MCF 10A (cell line): ENCODE measurements at places on chromosomes 3 and 15.

DNA sequence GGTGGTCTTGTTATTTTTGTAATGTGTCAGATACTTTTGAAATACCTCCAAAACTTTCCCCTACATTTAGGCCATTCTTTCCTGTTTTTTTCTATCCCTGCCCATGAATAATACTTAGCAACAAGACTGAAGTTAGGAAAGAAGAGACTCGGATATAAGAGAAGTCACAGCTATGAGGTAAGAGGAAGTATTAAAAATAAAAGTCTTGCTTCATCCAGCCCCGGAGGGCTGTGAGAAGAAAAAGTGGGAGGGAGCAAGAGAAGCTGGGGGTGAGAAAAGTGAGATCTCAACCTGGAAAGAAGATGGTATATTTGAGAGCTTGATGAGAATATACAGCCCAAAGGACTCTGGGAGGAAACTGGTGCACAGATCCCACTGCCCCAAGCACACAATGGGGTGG is 213.5 kb upstream of the CDIN1 start:
- peak; percentile 29 for DNase-seq

DNA sequence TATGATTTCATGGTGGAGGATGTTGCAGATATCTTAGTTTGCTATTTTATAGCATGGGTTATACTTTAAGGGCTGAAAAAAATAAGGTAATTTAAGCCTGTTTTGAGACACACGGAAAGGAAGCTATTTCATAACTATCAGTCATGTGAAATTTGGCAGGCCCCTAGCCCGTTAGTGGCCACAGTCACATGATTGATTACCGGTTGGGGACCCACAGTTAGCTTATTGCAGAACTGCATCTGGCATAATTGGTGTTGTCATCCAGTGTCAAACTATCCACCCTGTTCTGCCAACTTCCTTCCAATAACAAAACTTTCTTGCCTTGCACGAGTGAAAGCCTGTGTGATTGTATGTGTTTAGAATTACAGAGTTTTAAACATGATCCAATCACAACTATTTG is 35.2 kb downstream of the FNDC3B start:
- DNase-seq: no peak

- DNase-seq: no peak
Measured at GRCh38 chr15:101307048-101307896, 12.2 kb upstream of the SNRPA1 start.

DNA sequence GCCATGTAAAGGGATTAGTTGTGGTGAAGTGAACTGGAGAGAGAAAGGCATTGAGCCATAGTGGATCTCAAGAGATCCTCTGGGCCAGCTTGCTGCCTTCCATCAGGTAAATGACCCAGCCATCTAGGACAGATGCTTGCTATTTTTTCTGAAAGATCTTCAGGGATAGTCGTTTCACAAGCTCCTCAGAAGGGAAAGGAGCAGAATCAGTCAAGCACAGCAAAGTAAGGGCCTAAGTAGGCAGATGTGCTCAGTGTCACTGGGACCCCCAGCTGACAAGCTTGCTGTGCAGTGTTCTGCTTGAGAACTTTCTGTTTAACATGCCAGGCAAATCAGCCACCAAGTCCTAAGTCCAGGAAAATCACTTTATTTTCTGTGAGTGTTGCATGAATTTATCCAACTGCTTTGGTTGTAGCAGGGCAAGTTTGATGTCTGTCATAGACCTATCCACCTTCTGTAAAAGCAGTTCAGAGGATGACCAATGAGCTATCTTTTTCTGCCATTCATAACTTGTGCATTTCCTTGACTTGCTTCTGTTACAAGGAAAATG is 319.8 kb downstream of the IL5RA start:
- no peak for DNase-seq

GRCh38 chr3:66442254-66443117 is 58.3 kb downstream of the LRIG1 start:
- peak; percentile 90 for DNase-seq

DNA sequence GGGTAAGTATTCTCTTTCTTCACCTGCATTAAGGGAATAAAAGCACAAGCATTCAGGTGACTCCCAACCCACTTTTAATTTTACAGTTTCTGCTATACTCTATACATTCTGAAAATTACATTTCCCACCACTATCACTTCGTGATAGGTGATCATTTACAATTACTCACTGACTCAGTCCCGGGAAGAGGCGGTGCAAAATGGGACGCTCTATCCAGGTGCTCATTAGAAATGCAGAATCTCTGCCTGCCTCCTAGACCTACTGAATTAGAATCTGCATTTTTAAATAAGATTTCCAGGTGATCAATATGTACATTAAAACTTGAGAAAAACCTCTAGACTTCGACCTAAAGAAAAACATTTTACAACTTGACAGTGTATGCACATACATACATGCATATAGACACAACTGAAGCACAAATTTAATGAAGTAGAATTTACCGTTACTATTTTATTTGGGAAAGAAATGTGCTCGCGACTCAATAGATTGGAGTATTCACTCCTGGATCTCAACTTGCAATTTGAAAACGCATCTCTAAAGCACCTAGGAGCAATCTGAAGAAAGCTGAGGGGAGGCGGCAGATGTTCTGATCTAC is 598 bp upstream of the TGFBR2 start:
- DNase-seq: no peak

- DNase-seq: no peak
Measured at GRCh38 chr3:48271763-48272498, 31.0 kb downstream of the ZNF589 start.

- peak; percentile 51 for DNase-seq
Measured at GRCh38 chr15:58985443-58985842, 2.0 kb upstream of the RNF111 start.

DNA sequence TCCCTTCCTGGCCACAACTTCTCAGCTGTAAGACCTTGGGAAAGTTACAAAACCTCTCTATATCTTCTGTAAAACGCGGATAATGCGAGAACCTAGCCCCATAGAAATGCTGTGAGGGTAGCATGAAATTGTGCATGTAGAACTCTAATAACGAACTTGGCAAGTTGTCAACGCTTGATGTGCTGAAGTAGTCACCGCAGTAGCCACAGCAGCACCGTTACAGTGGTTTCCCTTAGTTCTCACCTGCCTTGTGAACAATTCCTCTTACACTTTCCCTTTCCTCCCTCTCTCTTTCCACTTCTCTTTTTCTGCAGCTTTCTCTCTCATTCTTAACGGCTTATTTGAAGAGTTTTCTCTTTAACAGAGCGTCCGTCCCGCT is 447 bp upstream of the SHQ1 start:
- DNase-seq: no peak

GRCh38 chr3:138846262-138846791 is 11.6 kb upstream of the PIK3CB start:
- no peak for DNase-seq

DNA sequence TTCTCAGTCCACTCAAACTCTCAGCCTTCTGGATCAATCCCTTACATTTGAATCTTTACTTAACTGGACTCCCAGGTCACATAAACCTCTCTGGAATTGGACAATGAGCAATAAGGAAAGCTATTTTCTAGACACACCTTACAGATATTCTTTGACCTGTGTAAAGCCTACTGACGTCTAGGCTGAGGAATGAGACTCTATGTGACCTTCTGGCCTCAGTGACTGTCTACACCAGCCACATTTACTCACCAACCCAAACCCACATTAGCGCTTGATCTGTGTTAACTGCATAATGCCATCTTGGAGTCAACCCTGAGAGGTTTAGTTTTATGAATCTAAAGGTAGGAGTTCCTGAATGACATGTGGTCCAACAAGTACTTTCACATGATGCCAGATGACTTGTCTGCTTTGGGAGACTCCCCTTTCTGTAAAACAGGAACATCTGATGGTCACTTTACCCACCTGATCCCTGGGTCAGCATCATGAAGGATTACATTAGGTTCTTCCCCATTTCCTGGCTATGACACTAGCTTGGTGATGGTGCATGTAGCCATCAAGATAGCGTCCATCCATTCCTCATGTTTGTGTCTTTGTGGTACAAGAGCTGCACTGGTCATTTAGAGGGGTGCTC is 11.4 kb upstream of the COMMD2 start:
- DNase-seq: no peak

DNA sequence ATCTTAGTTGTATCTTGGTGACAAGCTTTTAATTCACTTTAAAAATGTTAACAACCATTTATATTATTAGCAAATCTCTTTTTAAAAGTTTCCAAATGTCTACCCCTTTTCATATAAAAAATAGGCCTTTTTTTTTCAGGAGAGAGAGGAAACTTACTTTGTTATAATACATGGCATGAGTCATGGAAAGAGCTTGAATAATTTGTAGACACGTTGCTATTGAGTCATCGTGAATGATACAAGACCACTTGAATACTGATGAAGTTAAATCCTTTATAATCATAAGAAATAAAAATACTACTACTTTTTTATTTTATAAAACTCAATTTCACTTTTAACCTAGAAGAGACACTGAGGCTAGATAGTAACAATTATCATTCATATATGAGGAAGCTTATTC is 70.3 kb upstream of the BBX start:
- DNase-seq: peak; percentile 11

GRCh38 chr15:31102039-31102321 is 455 bp upstream of the TRPM1 start:
- no peak for DNase-seq

GRCh38 chr3:110414855-110415254 is 656.8 kb upstream of the NECTIN3 start:
- peak; percentile 65 for DNase-seq

- no peak for DNase-seq
Measured at GRCh38 chr3:179332240-179332639, 9.4 kb downstream of the ZNF639 start.

DNA sequence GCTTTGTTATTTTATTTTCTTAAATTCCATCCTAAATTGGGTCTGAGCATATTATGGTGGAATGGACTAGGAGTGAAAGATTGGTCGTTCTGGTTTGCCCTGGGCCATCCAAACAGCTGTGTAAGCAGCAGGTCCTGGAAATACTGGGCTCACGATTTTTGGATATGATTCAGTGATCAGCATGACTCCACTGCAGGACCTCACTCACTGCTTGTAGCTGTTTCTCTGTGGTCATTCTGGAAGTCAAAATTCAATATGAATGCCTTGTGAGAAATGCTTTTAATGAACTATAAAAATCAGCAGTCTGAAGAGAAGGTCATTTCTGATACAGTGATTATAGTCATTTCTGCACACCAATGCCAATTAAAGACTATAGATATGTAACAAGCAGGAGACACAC is 185.0 kb downstream of the RBMS3 start:
- peak; percentile 22 for DNase-seq

- peak; percentile 49 for DNase-seq
Measured at GRCh38 chr3:105355408-105356061, 11.2 kb upstream of the ALCAM start.

DNA sequence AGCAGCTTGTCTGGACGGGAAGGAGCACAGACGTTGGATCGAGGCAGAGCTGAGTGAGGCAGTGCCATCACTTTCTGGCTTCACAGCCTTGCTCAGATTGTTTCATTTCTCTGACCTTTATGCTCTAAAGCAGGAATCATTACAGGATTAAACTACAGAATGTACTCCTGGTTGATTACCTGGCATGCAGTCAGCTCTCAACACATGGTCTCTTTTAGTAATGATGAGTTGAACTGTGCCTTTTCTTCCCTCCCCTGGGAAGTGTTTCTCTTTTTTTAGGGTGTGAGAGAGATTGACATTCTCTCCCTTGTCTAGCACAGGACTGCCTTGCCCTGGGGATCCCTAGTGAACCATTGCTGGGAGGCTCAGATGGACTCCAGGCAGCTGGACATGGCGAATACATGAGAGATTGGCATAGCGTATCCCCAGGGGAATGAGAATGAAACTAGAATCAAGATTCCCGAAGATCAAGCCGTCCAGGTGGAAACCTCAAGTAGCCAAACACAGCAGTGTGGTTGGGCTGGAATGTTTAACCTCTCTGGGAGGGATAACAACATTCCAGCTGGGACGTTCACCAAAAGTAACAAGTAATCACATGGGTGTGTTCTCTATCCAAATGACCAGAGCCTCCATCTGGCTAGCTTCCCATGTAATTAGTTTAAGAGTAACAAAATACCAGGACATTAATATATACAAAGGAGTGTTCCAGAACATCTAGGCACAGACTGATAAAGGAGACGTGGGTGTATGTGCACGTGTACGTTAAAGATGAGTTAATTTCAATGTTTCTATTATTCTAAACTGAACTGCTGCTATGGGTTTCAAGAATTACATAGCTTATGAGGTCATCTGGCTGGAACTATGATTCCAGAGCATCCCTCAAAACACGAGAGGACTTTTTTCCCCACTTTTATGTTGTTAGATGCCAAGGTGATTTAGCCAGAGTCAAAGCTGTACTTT is 118.6 kb upstream of the NR2E3 start:
- peak; percentile 73 for DNase-seq

GRCh38 chr15:86903642-86904421 is 824.2 kb downstream of the AGBL1 start:
- no peak for DNase-seq

DNA sequence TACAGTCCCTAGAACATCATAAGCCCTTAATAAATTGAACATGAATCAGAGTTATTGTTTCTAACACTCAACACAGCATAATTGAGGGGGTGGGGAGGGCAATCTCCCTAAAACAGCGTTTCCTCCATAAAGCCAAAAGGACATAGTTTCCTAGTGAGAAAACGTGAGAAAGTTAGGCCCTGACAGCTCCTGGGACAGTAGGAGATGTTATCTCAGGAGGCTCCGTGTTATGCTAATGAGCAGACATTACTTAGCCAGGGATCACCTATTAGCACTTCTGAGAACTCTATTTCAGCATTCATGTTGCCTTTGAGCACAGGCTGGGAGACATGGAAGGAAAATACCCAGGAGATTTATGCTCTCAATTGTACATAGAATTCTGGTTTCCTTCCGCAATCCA is 229.1 kb upstream of the ADAMTS9 start:
- no peak for DNase-seq

DNA sequence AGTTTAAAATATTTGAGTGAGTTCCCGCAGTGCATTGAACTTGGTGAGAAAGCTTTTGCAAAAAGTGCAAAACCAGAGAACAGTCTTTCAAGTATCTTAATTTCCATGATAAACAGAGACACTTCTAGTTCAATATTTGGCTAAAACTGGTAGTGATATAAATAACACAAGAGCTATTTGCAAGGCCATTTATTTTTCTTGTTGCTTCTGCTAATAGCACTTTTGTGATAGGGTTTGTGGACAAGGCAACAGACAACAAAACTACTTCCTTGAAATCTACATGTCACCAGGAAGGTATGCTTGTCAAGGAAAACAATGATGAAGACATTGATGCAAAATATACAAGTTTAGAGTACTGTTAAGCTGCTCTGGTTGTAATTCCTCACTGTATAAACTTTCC is 1225.1 kb downstream of the OTOL1 start:
- no peak for DNase-seq

- DNase-seq: peak; percentile 69
Measured at GRCh38 chr3:53261712-53262111, 5.9 kb upstream of the TKT start.

GRCh38 chr3:46200211-46200610 is 7.9 kb downstream of the CCR1 start:
- DNase-seq: no peak
